Frontal cortex (tissue), 4 donors: ENCODE measurements at places on chromosomes 11 and 22. TPM values are rescaled to one million over a fixed set of nuclear protein-coding genes. Genes with fewer than 3 reads are reported as not detected.
A peak's percentile ranks its signal among the peaks of the same experiment; 100 is the strongest.

DNA sequence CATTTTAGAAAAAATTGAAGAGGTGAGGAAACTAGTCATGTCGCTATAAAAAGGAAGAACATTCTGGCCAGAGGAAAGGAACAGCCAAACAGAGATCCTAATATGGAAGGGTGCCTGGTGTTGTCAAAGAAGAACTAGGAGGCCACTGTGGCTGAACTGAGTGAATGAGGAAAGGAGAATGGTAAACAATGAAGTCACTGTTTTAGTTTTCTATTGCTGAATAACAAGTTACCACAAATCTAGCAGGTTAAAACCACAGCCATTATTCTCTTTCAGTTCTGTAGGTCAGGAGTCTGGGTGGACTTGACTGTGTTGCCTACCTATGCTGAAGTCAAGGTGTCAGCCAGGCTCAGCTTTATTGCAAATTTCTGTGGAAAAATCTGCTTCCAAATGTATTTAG lies 549.3 kb upstream of the CCDC90B start:
- no peak for DNase-seq

- DNase-seq, result no peak
These were observed 51.3 kb downstream of the KIRREL3 start for GRCh38 chr11:126949066-126949891.

- no peak for DNase-seq
These were observed 9.1 kb downstream of the PHOX2A start for GRCh38 chr11:72234920-72235319.

GRCh38 chr11:103091064-103091800 lies 728 bp downstream of the DCUN1D5 start:
- DNase-seq, result peak; percentile 18

DNA sequence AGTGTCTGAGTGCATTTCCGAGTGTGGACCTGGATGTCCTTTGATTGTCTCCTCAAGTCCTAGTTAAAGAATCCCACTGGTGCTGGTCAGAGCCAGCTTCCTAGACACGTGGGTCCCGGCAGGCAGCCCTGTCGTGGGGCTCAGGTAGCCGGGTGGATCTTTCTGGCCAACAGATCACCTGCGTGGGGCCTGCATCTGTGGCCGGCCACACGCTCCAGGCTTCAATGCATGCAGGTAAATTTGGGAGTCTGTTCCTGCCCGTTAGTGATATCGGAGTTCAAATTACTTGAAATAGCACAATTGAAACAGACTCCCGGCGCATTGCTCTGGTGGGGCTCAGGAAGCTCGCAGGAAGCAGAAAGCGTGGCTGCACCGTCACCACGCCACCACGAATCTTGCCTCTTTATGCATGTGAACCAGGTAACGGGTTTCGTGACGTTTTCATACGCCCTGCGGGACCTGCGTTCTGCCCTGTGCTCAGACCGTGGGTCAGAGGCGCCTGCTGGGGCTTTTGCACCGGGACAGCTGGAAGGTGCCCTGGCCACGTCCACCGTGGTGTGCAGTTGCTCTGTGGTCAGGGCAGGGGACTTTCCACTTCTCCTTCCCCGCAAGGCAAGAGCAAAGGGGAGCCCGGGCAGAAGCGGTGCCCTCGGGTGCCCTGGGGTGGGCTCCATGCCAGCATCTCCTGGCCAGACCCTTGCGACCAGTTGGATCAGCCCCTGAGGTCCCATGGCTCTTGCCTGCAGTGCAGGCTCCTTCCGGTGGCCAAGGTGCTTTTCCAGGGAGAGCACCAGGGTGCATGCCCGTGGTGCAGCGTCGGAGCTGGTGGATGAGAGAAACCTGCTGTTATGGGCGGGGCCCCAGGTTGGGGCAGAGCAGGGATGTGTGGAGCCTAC lies 803.5 kb downstream of the BRD1 start:
- DNase-seq, result no peak

GRCh38 chr11:72483412-72484186 lies 49.3 kb upstream of the CLPB start:
- no peak for DNase-seq

DNA sequence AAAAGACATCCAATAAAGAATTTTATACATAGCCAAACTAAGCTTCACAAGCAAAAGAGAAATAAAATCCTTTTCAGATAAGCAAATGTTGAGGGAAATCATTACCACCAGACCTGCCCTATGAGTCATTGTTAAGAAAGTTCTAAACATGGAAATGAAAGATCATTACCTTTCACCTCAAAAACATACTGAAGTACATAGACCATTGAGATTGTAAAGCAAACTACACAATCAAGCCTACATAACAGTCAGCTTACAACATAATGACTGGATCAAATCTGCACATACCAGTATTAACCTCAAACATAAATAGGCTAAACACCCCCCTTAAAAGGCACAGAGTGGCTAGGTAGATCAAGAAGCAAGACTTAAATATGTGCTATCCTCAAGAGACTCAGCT lies 501.0 kb upstream of the LUZP2 start:
- no peak for DNase-seq

DNA sequence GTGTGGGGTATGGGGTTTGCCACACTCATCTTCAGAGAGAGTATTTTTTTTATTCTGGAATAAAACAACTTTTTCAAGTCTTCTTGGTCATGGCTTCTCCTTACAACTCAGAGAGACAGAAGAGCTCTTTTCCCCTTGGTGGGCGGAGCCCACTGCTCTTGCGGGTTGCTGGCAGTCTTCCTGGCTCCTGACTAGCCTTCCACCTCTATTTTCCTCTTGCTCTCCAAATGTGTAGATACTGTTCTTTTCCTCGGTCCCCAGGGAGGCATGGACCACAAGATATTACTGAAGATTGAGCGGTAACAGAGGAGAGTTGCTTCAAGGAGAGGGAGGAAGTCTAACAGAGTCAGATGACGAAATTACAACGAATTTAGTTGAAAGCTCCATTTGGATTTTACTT lies 210.6 kb downstream of the NTM start:
- DNase-seq, result no peak

- no peak for DNase-seq
These were observed 14.3 kb upstream of the CBX6 start for GRCh38 chr22:38886333-38886732.

GRCh38 chr11:44634401-44635281 lies 69.2 kb downstream of the CD82 start:
- DNase-seq, result peak; percentile 62

DNA sequence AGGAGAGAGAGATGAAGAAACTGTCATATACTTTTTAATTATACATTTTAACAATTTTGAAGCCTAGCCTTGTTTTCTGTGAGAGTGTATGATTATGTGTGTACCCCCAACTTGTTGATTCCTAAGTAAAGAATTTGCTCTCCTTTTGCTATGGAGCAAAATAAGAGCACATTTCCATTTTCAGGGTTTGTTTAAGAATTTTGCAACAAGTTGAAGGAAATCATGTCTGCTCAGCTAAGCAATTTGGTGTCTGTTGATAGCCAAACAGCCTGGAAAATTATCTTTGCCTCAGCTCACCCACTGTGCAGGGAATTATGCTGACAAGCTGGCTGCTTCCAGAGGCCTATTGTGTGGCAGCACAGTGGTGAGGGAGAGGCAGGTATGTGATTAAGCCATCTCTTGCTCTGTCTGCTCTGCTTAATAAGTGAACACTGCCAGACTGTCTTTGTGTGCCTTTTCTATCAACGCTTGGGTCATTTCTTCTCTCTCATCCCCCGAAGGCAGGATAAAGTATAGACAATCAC lies 135.1 kb upstream of the TTC12 start:
- DNase-seq, result no peak

GRCh38 chr11:73862986-73863385 lies 13.7 kb downstream of the COA4 start:
- DNase-seq, result no peak

DNA sequence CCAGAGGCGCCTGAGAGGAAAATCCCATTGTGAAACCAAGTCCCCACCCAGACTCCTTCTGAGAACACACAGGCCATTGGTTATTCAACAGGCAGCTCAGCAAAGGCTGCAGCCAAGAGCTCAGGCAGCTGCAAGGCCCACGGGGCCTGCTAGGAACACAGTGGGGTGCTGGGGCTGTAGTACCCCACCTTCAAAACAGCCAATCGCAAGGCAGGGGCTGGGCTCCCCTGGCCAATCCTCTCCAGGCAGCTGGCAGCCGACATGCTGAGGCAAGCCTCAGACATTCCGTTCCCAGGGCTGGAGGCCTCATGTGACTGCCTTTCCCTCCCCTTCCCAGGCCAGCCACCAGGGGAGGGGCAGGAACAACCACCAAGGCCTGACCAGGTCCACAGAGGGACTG lies 6.6 kb downstream of the PRODH start:
- DNase-seq, result no peak

- no peak for DNase-seq
These were observed 28.6 kb downstream of the CSRP3 start for GRCh38 chr11:19173004-19173689.

DNA sequence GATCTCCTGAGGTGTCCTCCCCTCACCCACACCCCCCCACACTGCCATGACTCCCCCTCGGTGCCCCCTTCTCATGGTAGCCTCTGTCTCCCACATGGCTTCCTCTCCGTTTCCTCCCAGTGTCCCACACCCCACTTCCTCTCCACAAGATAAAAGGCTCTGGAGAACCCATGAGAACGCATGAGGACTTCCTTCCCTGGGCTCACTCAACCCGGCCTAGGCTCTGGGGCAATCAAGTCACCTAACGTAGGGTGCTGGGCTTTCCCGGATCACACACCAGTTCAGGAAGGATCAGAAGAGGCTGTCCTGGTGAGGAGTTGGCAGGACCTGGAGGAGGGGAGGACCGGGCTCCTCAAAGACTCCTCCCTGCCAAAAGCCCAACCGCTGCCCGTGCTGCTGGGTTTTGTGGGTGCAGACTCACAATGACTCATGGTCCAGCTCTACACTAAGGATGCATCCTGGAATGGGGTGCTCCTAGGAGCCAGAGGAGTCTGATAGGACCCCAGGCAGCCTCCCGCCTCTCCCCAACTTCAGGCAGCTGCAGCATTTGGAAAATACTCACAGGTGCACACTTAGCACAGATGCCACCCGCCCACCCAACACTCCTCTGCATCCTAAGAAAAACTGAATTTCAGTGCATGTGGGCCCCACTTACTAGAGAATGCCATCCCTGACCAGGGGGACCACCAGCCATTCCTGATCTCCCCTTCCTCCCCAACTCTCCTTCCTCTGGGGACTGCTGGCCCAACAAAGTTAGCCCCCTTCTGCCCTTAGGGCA lies 21.0 kb downstream of the SLC22A12 start:
- DNase-seq, result no peak

- no peak for DNase-seq
These were observed 30.5 kb upstream of the MSANTD2 start for GRCh38 chr11:124830749-124831148.

OR6A2 gene
- 0.41 TPM for total RNA-seq

SCGB1D2 gene
- not detected for total RNA-seq

PRPF19 gene
- 37.5 TPM for total RNA-seq

CRYBB3 gene
- not detected for total RNA-seq
